Right renal cortex interstitium (tissue), 3 donors: ENCODE measurements at places on chromosomes 1 and 21. TPM values are rescaled to one million over a fixed set of nuclear protein-coding genes. Genes with fewer than 3 reads are reported as not detected.

DNA sequence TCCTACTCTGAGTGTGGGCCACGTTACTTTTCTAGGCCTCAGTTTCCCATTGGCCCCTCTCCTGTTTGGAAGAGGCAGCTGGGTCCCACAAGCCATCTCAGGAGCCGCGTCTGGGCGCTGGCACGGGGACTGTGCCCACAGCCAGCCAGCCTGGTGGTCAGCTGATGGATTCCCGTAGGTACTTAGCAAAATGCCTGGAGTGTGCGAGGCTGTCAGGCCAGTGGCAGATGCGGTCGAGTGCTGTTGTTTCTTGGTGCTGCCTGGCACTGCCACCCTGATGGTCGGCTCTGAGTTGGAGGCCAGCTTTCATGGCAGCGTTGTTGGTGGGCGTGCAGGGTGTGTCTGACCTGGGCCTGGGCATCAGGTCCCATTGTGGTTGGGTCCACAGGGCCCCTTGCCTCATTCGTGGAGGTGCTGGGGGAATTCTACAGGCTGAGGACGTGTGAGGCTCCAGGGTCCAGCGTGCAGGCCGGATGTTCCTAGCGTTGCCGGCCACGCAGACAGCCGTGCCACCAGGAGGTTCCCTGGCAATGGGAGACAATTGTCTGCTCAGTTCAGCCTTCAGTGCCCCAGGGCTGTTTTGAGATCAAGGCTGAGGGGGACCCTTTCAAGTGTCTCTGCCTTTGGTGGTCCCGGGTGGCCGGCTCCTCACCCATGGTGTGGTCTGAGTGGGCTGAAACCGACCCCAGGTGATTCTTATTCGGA, 20.9 kb downstream of the SKI start:
- DNase-seq: no peak

- DNase-seq: peak; percentile 1
Measured at GRCh38 chr1:104648269-104648691, 898.6 kb downstream of the AMY1C start.

GRCh38 chr1:239128541-239128940, 257.8 kb upstream of the CHRM3 start:
- no peak for DNase-seq

DNA sequence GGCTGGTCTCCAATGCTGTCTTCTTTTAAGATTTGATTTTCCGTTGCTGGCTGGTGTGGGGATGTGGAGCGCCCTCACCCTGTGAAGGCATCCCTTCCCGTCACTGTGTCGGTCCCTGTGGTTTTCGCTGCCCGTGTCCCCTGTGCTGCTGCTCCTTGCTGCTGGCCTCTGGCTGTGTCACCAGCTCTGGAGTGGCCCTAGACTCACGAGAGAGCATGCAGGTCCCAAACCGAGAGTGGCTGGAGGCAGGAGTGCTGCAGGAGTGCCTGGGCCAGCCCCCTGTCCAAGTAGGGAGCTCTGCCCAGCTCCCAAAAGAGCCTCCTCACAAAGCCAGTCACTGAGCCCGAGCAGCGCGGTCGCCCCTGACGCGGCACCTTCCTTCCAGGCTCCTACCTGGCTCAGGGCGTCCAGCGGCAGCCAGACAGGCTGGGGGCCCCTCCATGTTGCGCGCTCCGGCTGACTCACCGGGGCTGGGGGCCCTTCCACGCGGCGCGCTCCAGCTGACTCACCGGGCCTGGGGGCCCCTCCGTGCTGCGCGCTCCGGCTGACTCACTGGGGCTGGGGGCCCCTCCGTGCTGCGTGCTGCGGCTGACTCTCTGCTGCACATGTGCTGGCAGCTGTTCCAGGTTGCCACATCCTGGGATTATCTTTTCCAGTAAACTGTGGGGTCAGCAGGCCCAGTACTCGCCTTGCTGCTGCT, 106.7 kb upstream of the COL6A1 start:
- no peak for DNase-seq

DNA sequence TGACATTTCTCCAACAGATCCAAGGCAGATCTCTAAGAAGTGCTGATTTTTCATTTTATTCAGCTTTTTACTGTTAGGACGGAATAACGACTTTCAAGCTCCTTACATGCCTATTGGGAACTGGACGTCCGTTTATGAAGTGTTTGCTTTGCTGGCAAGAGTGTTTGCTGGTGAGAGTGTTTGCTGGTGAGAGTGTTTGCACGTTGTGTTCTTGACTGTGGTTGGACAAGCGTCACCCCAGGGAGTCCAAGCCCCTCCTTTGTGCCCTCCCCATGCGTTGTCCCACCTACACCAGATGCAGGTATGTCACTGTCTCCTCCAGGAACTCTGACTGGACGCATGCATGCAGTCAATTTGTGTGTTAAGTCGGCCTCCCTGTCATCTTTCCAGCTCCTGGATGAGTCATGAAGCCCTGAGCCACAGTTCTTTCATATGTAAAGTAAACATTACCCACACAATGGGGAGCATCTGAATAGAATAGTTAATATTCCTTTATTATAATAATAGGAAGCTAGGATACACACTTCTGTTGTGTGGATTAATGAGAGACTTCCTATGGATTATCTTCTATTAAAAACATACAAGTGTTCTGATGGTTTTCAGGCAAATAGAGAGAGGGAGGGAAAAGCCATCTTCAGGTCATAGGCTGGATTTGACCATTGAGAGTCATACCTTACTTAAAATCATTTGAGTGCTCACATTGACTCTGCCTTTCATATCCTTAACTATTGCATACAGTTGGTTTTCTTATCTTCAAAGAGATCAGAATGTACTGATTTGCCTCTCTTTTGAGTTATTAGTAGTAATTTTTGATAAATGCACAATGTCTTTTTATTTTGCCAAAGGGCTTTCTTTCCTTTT, 119.2 kb downstream of the GALNT2 start:
- no peak for DNase-seq

- DNase-seq: no peak
Measured at GRCh38 chr1:15542388-15543250, 16.0 kb downstream of the DNAJC16 start.

DNA sequence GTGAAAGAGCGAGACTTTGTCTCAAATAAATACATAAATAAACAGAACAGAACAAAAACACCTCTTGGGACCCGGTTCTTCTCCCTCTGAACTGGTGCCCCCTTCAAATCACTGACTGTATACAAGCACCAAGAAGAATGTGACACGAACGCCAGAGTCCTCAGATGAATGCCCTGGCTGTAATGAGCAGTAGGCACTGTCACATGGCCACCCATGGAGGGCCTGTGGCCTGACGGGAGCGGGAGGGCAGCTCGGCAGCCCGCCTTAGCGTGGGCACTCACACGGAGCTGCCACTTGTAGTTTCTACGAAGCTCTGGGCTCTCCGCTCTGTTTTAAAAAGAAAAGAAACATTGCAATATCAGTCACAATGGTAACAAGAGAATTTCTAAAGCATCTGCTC, 146.0 kb downstream of the PEX14 start:
- DNase-seq: no peak

DNA sequence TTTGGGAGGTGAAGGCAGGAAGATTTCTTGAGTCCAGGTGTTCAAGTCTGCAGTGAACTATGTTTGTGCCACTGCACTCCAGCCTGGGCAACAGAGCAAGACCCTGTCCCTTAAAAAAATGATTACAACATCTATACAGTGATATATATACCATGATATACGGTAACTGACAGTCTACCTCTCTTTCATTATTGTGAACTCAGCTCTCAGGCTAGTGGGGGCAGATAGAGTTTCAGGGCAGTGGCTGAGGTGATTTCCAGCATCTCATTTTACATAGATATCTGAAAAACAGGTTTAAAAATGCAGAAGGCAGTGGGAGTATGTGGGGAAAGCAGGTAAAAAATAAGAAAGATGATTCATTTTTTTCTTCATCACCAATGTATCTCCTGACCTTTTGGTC, 8.1 kb upstream of the NTNG1 start:
- no peak for DNase-seq

- no peak for DNase-seq
Measured at GRCh38 chr1:232468249-232468648, 161.7 kb downstream of the SIPA1L2 start.

- no peak for DNase-seq
Measured at GRCh38 chr21:37429356-37429755, 62.8 kb downstream of the DYRK1A start.

DNA sequence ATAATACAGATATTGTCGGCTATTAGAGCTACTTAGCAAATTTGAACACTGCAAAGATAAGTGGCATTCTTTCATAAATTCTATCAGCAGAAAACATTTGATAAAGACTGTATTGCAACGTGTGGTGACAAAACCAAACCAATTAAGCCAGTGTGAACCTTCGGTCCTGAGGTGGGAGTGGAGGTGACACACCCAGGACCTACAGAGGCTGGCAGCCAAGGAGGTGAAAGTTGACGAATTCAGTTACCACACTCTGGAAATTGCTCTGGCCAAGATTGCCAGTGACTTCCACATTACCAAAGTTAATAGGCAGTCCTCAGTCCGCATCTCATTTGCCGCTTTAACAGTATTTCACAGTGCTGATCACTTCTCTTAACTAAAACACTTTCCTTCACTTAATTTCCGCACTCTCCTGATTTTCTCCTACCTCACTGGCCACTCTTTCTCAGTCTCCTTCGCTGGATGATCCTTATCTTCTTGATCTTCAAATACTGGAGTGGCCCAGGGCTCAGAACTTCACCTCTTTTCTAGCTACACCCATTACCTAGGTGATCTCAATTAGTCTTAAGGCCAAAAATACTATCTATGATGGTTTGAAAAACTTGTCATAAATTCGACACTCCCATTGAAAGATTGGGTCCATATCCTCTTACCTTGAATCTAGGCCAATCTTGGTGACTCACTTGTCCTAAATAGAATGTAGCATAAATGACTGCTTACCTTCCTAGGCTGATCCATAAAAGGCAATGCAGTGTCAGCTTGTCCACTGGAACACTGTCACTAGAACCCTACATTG, 5.1 kb upstream of the CDC42BPA start:
- DNase-seq: no peak

- DNase-seq: no peak
Measured at GRCh38 chr1:14524826-14525636, 73.5 kb upstream of the KAZN start.

DNA sequence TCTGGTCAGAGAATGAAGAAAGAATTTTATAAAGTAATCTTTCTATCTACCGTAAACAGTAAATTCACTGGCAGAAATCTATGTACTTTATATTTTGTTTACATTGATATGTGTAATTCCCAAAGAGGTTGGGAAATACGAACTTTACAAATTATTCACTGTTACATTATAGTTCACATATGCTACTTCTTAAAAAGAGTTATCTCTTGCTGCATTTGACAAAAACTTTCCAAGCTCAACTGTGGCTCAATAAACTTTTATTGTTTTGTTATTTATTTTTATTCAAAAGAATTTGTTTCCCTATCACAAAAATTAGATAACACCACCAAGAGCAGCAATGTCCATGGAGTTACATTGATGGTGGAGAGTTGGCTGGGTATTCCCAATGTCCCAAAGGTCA, 201.2 kb upstream of the TNR start:
- no peak for DNase-seq

DNA sequence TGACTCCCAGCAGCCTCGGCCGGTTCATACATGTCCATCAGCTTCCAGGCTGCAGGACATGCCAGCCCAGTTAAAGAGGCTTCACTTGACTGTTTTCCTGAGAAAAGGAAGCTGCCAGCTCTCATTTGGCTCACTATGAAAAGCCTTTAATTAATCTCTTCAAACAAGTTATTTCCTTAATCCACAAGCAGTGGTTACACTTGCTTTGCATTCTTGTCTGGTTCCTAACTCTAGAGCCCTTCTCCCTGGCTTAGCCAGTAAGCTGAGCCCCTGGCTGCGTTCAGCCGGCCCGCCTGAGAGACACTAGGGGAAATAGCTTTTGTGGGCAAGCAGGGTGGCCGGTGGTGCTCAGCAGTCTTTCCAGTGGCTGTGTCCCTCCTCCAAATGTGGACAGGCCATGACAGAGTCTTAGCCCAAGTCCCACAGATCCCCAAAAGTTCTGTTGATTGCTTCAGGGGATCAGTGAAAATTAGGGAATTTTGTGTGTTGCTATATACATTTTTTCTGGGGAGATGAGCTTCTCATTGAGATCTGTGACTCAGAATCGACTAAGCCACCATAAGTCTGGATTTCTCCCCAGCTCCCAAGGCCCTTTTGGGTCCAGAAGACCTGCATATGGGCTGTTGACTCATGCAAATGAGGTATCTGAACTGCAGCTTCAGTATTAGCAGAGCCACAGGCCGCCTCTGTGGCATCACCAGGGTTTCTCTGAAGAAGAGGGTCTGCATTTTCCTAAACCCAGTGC, 10.1 kb downstream of the ATF3 start:
- DNase-seq: no peak

- no peak for DNase-seq
Measured at GRCh38 chr1:40769815-40770214, 13.8 kb upstream of the KCNQ4 start.

- DNase-seq: no peak
Measured at GRCh38 chr1:8796812-8797211, 20.6 kb downstream of the RERE start.

DNA sequence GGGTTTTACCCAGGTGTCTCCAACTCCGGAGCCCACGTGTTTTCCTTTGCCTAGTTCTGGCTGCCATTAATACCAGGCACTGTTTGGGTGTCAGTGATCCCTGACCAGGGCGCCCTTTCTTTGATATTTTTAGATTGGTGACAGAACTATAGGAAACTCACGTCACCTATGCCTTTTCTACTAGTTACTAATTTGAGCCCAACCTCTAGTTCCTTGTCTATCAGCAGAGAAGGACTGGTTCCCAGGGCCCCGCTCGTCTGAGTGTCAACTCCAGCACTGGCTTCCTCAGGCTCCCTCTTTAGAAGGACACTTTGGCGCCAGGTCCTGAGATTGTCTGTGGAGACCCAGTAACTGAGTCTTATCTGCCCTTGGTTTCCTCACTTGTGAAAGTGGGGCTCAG, 9.4 kb downstream of the MFN2 start:
- DNase-seq: no peak

GRCh38 chr1:169886931-169887330, 6.8 kb downstream of the SCYL3 start:
- DNase-seq: no peak

TMPRSS15 gene
- 0.31 TPM for polyA plus RNA-seq

NHLH1 gene
- 0.13 TPM for polyA plus RNA-seq

FCRL6 gene
- polyA plus RNA-seq: 0.08 TPM

MAP10 gene
- polyA plus RNA-seq: 7.7 TPM

HAO2 gene
- polyA plus RNA-seq: 87.5 TPM

MTF1 gene
- polyA plus RNA-seq: 9.7 TPM

PRELP gene
- 2.4 TPM for polyA plus RNA-seq

ERO1B gene
- 10.7 TPM for polyA plus RNA-seq

ATP1A4 gene
- 0.37 TPM for polyA plus RNA-seq

AGT gene
- polyA plus RNA-seq: 38.1 TPM

FOXD3 gene
- 0.12 TPM for polyA plus RNA-seq

SYTL1 gene
- polyA plus RNA-seq: 8.3 TPM

SLC44A5 gene
- polyA plus RNA-seq: 14.9 TPM
